ENCODE measurements at places on chromosomes 6 and 20.

- DNase-seq, result no peak
Observed at GRCh38 chr6:8855411-8855810, 420.1 kb upstream of the SLC35B3 start.

- DNase-seq, result no peak
Observed at GRCh38 chr6:169738204-169738975, 13.0 kb downstream of the DYNLT2 start.

GRCh38 chr20:25253606-25254275, 5.9 kb downstream of the PYGB start:
- DNase-seq, result peak; percentile 58

- no peak for DNase-seq
Observed at GRCh38 chr6:147972448-147972847, 370.2 kb upstream of the SASH1 start.

GRCh38 chr6:57315851-57316250, 1.6 kb upstream of the PRIM2 start:
- DNase-seq, result no peak

GRCh38 chr20:46931699-46932098, 37.1 kb downstream of the EYA2 start:
- DNase-seq, result no peak

- no peak for DNase-seq
Observed at GRCh38 chr20:18405826-18406225, 61.0 kb downstream of the DZANK1 start.

DNA sequence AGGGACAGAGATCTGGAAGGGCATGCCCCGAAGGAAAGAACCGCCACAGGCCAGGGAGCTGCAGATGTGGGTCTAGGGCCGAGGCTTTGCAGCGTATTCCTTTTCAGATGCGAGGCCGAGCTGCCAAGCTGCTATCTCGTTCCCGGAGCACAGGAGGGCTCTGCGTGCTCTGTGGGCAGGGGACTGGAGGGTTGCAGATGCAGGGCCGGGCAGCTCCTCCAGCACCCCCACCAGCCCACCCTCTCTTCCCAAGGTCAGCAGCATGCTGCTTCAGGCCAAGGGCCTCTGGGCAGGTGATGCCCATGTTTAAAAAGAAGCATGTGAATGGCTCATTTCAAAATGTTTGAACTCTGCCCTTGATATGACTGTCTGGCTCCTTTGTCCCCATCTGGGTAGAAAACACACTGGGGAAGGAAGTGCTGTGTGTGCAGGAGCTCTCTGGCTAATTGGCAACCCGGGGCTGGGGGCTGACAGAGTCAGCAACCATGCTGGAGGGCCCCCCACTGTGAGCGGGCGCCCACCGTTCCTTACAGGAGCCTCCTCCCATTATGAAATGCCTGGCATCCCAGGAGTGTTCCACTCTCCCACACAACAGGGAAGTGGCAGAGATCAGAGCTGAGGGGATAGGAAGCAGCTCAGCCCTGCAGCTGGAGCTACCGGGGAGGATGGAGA, 353.3 kb downstream of the ZFAND3 start:
- no peak for DNase-seq

- peak; percentile 28 for DNase-seq
Observed at GRCh38 chr20:59782986-59783640, 150.3 kb downstream of the SYCP2 start.

DNA sequence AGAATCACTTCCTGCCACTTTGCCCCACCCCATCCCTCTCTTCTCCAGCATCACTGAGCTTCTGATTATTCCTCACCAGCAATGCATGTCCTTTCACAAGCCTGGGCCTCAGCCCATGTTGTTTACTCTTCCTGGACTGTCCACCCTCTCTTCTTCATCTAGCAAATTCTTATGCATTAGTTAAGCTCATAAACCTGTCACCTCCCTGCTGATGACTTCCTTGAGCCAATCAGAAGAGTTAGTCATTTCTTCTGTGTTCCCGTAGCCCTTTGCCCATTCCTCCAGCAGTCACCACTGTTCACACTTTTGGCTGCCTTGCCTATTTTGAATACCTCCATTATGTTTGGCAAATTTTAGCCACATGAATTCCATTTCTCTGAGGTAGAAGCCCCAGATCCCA, 4.1 kb upstream of the CRYBG1 start:
- no peak for DNase-seq

GRCh38 chr6:151690768-151691562, 116.5 kb upstream of the ESR1 start:
- DNase-seq, result peak; percentile 96

DNA sequence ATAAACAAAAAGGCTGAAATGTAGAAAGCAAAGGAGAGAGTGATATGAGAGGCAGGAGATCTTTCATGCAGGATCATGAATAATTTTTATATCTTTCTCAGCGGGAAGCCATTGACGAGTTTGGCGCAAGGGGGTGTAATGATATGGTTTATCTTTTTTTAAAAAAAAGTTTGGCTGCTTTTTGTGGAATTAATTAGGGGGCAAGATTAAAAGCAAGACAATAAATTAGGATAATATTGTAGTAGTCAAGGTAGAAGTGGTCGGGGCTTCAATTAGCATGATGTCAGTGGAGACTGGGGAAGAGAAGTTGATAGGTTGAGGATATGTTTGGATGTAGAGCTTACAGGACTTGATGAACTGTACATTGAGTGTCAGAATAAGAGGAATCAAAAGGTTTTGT, 4.0 kb downstream of the SENP6 start:
- no peak for DNase-seq

DNA sequence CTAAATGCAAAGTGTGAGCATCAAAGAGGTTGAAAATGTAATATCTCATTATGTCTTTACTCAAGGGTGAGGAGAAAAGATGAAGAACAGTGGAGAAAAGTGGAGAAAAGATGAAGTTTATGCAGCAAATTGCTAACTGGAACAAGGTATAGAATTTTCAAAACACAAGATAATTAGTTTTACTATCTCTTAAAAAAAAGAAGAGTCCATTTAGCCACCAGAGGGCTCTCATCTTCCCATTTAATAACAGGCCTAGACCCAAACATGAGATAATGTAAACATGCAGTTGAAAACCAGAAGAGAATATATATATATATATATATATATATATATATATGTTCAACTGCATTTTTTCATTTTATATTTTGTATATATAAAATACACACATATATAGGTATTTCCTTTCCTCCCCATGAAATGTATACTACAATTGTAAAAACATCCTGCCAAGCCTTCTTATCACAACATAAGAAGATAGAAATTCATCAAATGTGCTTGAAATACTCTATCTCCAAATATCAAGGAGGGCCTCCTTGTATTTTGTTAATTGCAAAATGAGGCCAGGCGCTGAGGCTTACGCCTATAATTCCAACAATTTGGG, 78.4 kb downstream of the ADTRP start:
- peak; percentile 82 for DNase-seq

- no peak for DNase-seq
Observed at GRCh38 chr6:131331873-131332781, 196.9 kb downstream of the AKAP7 start.

DNA sequence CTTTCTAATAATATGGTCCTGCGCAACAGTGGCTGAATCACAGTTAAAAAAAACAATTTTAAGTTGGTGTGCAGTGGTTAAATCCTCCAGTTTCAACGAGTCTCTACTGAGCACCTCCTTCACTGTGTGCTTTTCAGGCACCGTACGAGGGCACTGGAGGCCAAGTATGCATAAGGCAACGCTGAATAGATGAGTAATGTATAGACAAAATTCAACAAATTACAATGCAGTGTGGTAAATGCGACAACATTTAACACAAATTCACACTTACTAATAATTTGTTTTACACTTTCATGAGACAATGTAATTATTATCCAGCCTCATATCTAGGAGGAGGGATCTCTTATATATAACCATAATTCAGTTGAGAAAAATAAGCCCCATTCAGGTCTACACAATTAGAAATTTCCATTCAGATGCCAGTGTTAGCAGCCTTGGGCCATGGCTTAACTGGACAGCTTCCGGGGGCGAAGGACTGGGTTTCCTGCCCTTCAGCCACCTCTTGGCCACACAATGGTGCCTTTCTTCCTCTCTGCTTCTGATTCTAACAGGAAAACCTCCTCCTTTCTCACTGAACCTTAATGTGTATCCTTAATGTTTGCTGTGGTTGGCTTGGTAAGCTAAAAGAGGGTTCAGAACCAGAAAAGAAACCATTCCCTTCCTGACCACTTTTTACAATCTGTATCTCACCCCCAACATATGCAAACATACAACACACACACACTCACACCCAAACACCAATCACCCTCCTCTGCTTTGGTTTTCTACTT, 51.9 kb downstream of the B4GALT5 start:
- no peak for DNase-seq

- DNase-seq, result no peak
Observed at GRCh38 chr6:162090734-162091133, 636.8 kb downstream of the PRKN start.

- DNase-seq, result no peak
Observed at GRCh38 chr6:111713236-111713635, 107.6 kb upstream of the TRAF3IP2 start.

GRCh38 chr6:12114055-12114503, 102.0 kb downstream of the HIVEP1 start:
- DNase-seq, result no peak

GRCh38 chr6:167580619-167580911, 246.1 kb upstream of the AFDN start:
- DNase-seq, result no peak

GRCh38 chr20:37542281-37542680, 14.6 kb upstream of the BLCAP start:
- no peak for DNase-seq

Data from inflammatory macrophage treated with lipopolysaccharide for 4 hours (primary cell).